ENCODE measurements at places on chromosomes 7 and 10. TPM values are rescaled to one million over a fixed set of nuclear protein-coding genes. Genes with fewer than 3 reads are reported as not detected.
A peak's percentile ranks its signal among the peaks of the same experiment; 100 is the strongest.

GRCh38 chr10:5402798-5403197, 1.8 kb downstream of the TUBAL3 start:
- DNase-seq, result peak; percentile 40

- DNase-seq, result peak; percentile 49
Measured at GRCh38 chr7:30470771-30471170, 7.8 kb downstream of the NOD1 start.

- no peak for DNase-seq
Measured at GRCh38 chr7:30902466-30902865, 9.2 kb upstream of the AQP1 start.

- DNase-seq, result no peak
Measured at GRCh38 chr10:12961416-12962205, 39.9 kb downstream of the CCDC3 start.

DNA sequence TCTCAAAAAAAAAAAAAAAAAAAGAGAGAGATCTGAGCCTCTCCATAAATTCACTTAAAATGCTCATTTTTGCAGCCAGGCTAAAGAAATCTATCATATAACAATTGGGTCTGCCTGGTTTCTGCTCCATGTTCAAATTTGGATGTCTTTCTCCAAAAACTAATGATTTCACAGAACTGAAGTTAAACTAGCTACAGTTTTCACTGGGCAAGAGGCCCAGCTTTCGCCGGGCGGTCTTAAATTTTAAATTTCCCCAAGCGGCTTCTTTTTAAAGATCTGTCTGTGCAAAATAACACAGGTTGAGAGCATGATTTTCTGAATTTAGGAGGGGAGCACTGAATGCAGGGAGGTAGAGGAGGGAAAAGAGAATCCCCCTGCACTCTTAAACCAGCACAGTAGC, 603.4 kb downstream of the KCNMA1 start:
- DNase-seq, result no peak

- DNase-seq, result no peak
Measured at GRCh38 chr10:75197066-75197465, 13.5 kb upstream of the VDAC2 start.

GRCh38 chr7:108124820-108125219, 5.3 kb downstream of the LAMB4 start:
- no peak for DNase-seq

- no peak for DNase-seq
Measured at GRCh38 chr10:85513436-85513835, 853.2 kb downstream of the GRID1 start.

GRCh38 chr10:128049226-128050120, 76.8 kb downstream of the MKI67 start:
- no peak for DNase-seq

DNA sequence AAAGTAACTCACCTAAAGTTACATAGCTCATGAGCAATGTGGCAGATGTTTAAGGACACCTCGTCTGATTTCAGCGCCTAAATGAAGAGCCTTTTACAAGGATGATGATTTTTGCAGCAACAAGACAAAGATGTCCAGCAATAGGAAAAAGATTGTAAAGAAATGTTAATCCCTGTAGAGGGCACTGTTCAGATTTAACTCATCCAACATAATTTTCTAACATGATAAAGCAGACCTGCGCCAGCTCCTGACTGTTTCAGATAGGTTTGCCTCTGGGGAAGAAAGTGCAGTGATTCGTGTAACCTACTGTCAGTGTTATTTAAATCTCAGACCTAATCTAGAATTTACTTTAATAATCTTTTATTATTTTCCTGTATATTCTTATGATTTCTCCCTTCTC, 595.2 kb downstream of the AUTS2 start:
- no peak for DNase-seq

GRCh38 chr10:10818082-10818481, 199.6 kb upstream of the CELF2 start:
- DNase-seq, result no peak

GRCh38 chr7:25952261-25953057, 199.5 kb upstream of the NFE2L3 start:
- DNase-seq, result no peak

- DNase-seq, result no peak
Measured at GRCh38 chr10:123800289-123800688, 91.3 kb downstream of the CPXM2 start.

DNA sequence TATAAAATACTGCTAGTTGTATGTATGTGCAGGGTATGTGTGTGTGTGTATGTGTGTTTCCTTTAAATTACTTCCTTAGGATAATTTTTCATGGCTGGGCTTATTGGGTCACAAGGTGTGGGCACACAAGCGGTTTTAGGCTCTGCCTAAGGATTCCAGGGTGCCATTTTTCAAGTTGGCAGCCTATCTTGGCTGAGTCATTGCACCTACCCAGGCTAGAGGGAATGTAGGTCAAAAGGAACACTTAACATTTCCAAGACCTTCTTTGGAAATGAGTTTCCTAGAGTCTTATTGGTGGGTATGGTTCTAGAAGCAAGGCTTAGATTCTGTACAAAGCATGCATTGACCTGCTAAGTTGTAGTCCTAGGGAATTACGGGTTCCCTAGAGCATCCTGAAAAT, 642.1 kb downstream of the LRMDA start:
- no peak for DNase-seq

DNA sequence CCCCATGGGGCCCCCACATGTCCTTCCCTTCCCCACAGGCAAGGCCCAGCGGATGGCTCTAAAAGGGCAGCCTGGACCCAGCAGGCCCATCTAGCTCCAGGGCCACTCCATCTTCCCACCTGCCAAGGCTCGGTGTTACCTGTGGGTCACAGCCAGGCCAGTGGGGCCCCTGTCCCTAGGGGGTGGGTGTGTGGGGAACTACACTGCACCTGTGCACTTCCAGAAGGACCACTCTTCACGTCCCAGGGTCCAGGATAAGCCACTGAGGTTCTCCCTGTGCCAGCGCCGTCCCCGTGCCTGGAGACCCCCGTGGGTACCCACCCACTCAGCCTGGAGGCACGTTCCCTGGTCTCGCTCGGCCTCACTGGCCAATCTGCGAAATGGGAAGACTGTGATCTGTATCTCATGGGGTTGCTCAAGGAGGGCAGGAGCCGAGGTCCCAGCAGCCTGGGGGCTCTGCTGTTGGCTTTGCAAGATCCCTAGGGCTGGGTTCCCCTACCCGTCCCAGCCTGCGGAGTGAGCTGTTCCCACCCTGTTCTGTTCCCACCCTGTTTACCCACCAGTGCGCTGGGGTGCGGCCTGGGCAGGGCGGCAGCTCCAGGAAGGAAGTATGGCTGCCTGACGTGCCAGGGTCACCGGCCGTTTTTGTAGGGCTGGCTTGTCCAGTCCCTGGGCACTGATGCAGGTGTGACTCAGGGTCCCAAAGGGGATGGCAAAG, 4.6 kb downstream of the PWWP2B start:
- DNase-seq, result peak; percentile 92

GRCh38 chr7:4479367-4480039, 202.6 kb upstream of the FOXK1 start:
- no peak for DNase-seq

DNA sequence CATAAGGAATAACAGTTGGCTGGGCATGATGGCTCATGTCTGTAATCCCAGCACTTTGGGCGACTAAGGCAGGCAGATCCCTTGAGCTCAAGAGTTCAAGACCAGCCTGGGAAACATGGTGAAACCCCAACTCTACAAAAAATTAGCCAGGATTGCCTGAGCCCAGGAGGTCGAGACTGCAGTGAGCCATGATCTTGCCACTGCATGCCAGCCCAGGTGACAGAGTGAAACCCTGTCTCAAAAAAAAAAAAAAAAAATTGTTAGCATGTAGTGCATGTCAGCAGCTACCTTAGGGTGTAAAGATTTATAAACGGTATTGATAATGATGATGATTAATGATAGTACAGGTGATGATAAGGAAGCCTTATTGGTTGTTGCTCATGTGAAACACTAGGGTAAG, 331.2 kb upstream of the FZD1 start:
- no peak for DNase-seq

The DDC gene
- 69.3 TPM for total RNA-seq

The ITGB8 gene
- 8.8 TPM for total RNA-seq

The UCMA gene
- total RNA-seq, result not detected

The REPIN1 gene
- total RNA-seq, result 209 TPM

The OR2A7 gene
- total RNA-seq, result 21.9 TPM

The LEP gene
- total RNA-seq, result 0.75 TPM

The ACHE gene
- total RNA-seq, result 29.2 TPM

The A1CF gene
- total RNA-seq, result 69.7 TPM

The ITPRID1 gene
- total RNA-seq, result 2.6 TPM

The MAGI2 gene
- 1.4 TPM for total RNA-seq

The RAMP3 gene
- total RNA-seq, result 9.5 TPM

The CYP2E1 gene
- total RNA-seq, result 0.67 TPM

The VIM gene
- 290 TPM for total RNA-seq

The SEMA3C gene
- total RNA-seq, result 64.6 TPM

The TAS2R60 gene
- total RNA-seq, result not detected

The OR2A12 gene
- total RNA-seq, result not detected

The VWA2 gene
- total RNA-seq, result 1.5 TPM

The TUBAL3 gene
- total RNA-seq, result 53.9 TPM
